ENCODE measurements at places on chromosomes 12 and 14.
A peak's percentile ranks its signal among the peaks of the same experiment; 100 is the strongest.

DNA sequence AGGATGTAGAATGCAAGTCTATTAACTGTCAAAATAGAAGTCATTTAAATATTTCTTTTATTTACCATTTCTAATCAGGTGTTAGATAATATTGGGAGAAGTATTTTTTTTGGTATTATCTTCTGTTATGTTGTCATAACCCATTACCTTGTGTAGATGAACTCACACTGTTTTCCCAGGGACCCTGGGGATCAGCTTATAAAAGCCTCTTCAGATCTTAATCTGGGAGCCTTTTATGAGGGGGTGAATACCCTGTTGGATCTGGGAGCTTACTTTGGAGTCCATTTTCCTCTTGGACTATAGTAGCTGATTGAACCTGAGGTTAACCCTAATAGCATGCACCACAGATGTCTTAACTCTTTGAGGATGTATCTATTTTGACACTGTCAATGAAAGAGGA, 176.3 kb upstream of the ATP2B1 start:
- no peak for DNase-seq

- DNase-seq = peak; percentile 20
Observed at GRCh38 chr14:90969531-90970166, 90.8 kb downstream of the RPS6KA5 start.

- no peak for DNase-seq
Observed at GRCh38 chr12:101850199-101850598, 19.4 kb upstream of the GNPTAB start.

GRCh38 chr12:104507672-104508071, 50.9 kb downstream of the CHST11 start:
- DNase-seq = no peak

- DNase-seq = peak; percentile 33
Observed at GRCh38 chr12:115752156-115752555, 525.3 kb downstream of the MED13L start.

DNA sequence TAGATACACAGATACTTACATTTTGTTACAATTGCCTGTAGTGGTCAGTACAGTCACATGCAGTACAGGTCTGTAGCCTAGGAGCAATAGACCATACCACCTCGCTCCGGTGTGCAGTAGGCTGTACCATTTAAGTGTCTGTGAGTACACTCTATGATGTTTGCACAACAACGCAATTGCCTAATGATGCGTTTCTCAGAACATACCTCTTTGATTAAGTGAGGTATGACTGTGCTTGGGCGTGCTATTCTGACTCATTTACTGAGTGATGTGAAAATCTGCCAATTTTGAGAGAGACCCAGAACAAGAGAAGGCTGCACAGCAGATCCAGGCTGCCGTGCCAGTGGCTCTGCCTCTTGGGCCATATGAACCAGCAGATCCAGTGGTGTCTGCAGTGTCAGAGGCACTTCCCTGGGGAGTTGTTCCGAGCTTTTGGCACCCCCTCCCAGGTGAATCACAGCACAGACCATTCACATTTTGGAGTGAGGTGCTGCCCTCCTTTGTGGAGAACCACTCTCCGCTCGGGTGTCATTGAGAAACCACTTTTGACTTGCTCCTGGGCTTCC, 20.4 kb downstream of the DLK1 start:
- peak; percentile 99 for DNase-seq

- DNase-seq = peak; percentile 14
Observed at GRCh38 chr12:43578782-43579181, 26.8 kb upstream of the ADAMTS20 start.

- DNase-seq = no peak
Observed at GRCh38 chr14:103022002-103022684, 35.2 kb downstream of the CDC42BPB start.

- no peak for DNase-seq
Observed at GRCh38 chr12:121184425-121184824, 25.5 kb upstream of the P2RX4 start.

GRCh38 chr12:54929998-54930397, 54.6 kb downstream of the TESPA1 start:
- no peak for DNase-seq

- no peak for DNase-seq
Observed at GRCh38 chr12:13976880-13977279, 4.5 kb downstream of the GRIN2B start.

DNA sequence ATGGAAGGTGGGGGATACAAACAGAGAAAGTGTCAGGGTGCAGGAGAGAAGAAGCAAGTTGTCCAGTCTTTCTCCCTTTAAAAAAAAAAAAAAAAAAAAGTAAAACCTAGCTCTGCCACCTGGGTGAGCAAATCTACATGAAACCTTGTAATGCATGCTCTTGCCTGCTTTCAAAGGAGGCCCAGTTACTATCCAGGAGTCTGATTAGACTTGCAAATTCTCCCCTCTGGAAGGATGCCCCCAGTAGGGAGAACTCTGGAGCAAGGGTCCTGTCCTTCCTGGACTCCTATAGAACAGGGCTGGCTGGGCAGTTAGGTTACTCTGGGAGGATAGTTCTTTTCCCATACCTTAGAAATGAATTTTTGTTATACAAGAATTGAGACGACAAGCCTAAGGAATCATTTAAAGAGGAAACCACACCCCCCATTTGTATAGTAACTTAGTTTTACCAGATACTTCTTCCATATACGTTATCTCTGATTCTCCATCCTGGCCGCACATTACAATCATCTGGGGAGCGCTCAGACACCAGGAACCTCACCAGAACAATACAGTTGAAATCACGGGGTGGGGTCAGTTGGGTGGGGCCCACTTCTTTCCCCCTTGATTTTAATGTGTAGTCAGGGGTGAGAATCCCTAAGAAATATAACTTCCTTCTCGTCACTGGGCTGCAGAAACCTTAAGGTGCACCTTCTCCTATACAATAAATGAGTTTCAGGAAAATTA, 30.5 kb downstream of the RAB35 start:
- DNase-seq = no peak

DNA sequence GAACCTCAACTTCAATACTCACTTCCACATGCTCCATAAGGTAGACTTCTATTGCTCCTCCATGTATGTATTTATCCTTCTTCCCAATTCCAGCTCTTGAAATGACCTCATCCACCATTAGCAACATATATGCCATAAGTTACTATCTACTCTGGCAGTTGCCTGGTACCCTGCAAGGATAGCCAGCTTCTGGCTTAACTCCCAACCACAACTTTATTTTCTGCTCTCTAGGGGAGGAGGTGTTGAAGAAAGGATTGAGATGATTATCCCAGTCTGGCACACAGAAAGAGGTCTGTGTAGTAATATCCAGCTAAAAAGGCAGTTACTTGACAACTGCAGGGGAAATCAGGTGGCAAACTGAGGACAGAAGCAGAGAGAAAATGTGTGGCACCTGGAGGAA, 71.5 kb upstream of the MDM1 start:
- peak; percentile 48 for DNase-seq

- peak; percentile 78 for DNase-seq
Observed at GRCh38 chr14:73472185-73473114, 14.1 kb upstream of the NUMB start.

- no peak for DNase-seq
Observed at GRCh38 chr12:1534748-1535147, 59.6 kb downstream of the FBXL14 start.

DNA sequence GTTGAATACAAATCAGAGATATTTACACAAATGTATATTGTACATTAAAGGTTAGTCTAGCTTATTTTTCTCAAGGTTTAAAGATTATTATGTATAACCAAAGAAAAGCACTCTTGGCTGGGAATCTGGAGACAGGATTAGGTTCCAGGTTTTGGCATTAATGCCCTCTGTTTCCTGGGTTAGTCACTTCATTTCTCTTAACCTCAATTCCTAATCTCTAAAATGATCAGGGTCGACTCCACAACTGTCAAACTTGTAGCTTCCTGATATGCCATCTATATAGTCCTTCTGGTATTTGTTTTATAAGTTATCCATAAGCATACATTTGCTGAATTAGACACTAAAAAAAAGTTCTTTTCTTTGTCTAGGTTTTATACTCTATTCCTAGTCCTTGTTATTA, 2.6 kb downstream of the ITPR2 start:
- DNase-seq = no peak

Measured in amniotic epithelial cell (primary cell).